NCI-H146 (cell line): ENCODE measurements at places on chromosomes 1 and 21.

GRCh38 chr1:115641762-115642167 lies at the start of gene VANGL1:
TSS of gene VANGL1 (plus strand) at chr1:115641970. CDS start at chr1:115651414, 9,444 bp downstream.
- peak; percentile 77 for DNase-seq

DNA sequence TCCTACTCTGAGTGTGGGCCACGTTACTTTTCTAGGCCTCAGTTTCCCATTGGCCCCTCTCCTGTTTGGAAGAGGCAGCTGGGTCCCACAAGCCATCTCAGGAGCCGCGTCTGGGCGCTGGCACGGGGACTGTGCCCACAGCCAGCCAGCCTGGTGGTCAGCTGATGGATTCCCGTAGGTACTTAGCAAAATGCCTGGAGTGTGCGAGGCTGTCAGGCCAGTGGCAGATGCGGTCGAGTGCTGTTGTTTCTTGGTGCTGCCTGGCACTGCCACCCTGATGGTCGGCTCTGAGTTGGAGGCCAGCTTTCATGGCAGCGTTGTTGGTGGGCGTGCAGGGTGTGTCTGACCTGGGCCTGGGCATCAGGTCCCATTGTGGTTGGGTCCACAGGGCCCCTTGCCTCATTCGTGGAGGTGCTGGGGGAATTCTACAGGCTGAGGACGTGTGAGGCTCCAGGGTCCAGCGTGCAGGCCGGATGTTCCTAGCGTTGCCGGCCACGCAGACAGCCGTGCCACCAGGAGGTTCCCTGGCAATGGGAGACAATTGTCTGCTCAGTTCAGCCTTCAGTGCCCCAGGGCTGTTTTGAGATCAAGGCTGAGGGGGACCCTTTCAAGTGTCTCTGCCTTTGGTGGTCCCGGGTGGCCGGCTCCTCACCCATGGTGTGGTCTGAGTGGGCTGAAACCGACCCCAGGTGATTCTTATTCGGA lies 20.9 kb downstream of the SKI start:
- no peak for DNase-seq

GRCh38 chr1:53502641-53503432 lies 43.6 kb downstream of the DMRTB1 start:
- no peak for DNase-seq

- DNase-seq, result no peak
Measured at GRCh38 chr1:27517907-27518718, 28.1 kb upstream of the WASF2 start.
